ENCODE measurements at places on chromosomes 12 and 14.

DNA sequence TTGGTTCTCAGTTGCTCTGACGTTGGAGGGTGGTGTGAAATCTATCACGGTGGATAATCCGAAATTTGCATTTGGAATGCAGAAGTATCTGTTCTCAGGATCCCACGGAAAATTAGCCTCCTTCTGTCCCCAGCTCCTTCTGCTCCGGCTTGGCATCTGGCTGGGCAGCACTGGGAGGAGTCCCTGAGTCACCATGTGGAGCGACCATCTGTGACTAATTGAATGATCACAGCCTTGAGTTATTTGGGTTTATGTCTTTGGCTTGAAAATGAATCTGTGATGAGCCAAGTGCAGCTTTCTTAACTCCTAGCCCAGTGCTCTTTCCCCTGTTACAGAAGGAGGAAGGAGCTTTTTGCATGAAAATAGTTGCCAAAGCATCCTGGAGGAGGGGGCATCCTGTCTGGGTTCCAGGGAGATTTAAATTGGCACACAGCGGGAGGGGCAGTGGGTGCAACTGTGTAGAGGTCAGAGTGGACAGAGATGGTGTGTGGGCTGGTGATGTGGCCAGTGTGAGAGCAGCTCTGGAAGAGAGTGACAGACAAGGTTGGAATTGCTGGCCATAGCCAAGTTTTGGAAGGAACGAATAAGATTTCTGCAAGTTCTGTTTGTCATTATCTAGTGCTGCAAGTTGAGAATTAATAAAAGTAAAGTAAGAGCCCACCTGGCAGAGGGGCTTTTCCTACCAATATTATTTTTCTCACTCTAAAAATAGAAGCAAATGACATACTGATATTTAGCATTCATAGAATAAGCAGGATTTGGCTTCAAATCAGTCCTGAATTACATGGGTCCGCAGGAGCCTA lies 74.4 kb downstream of the SLC24A4 start:
- no peak for DNase-seq

DNA sequence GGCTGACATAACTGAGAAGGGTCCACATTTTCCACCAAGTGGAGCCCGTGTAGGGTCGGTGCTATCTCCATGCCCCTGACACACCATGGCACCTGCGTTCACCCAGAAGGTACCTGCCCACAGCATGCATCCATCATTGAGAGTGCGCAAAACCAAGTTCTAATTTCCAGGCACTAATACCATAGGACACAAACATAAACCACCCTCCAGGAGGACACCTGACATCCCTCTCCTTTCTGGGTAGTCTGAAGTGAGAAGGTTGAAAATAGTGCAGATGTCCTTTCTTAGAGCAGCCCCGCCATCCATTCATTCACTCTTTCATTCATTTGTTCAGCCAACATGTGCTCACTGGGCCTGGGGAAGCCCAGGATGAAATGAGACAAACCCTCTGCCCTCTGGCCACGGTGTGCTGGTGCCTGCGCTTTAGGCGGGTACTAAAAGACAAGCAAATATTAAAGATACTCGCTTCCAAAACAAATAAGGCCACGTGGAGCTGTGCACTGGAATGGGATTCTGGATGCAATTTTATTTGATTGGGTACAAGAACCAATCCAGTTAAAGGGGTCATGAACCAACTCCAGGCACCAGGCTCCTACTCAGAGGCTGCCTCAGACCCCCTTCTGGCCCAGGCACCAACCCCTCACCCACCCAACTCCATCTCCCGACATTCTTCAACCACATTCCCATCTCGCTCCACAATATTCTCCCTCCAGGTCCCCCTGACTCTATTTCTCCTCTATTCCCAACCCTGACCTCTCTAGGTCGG lies 1.2 kb downstream of the TTC7B start:
- DNase-seq, result no peak

DNA sequence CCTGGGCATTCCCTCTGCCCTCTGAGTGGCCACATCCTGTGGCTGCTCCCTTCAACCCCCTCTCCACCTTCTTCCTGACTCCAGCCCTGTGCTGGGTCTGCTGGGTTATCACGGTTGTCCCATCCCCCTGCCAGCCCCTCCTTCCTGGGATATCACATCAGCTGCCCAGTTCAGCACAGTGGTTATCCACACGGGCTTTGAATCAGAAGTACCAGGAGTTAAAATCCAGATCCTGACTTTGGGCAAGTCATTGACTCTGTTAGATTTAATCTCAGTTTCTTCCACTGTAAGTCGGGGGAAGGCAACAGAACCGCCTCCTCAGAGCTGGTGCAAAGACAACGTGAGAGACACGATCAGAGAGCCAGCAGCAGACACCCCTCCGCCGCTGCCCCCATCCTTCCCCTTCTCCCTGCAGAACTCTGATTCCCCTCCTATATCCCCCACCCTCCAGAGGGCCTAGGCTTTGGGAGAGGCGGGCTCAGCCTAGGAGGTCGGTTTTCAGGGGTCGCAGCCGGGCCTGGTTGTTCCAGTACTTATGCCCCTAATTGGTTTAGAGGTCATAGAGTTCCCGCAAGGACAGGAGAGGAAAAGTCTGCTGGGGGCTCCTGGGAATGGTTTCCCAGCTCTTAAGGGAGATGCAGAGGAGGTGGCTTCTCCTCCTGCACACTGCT lies 42.5 kb downstream of the PRIMA1 start:
- no peak for DNase-seq

DNA sequence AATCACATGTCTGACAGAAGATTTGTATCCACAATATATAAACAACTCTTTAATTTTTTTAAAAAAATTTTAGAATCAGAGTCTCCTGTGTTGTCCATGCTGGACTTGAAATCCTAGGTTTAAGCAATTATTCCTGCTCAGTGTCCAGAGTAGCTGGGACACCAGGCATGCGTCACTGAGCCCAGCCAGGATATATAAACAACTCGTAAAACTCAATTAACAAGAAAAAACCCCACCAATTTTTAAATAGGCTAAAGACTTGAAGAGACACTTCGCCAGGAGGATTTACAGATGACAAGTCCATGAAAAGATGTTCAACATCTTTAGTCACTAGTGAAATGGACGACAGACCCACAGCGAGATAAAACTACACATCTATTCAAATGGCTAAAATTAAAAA lies 2.0 kb upstream of the SCN8A start:
- DNase-seq, result no peak

GRCh38 chr12:25743679-25744215 lies 190.7 kb upstream of the LMNTD1 start:
- no peak for DNase-seq

DNA sequence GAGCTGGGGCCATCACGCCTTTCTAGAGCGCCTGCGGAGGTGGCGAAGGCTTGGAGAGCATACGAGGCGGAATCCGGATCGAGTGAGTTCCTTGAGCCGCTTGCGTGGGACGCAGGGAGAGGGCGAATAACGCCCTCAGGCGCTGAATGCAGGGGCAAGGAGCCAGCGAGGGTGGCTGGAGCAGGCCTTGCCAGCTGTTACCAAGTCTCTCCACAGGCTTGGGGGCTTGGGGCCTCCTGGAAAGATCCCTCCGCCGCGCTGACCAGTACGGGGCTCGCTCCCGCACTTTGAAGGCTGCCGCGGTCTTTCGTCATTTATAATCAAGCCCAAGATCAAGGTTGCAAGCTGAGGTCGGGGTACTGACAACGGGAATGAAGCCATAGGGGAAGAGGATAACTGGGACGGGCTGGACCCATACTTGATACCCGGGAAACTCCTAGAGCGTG lies 1.2 kb downstream of the FLRT2 start:
- DNase-seq, result no peak

- DNase-seq, result no peak
These were observed 33.0 kb downstream of the SCFD1 start for GRCh38 chr14:30655124-30655523.

DNA sequence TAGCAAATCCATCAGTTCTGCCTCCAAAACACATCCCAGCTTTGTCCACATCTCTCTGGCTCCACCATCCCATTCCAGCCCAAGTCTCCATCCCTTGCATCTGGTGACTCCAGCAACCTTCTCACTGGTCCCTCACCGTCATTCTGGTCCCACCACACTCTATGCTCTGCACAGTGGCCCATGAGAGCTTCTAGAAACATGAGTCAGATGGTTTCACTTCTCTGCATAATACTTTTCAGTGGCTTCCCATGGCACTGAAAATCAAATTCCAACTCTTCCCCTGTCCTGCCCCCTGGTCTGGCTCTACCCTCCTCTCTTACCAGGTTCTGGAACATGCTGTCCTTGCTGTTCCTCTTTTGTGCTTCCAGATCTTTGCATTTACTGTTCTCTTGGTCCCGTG lies 17.2 kb upstream of the C12orf76 start:
- DNase-seq, result no peak
